NCI-H2081 treated with DMSO at 0.1 percent for 48 hours (cell line): ENCODE measurements at places on chromosomes 4 and X.

- DNase-seq = peak; percentile 56
Observed at GRCh38 chr4:82491251-82491960, 61.0 kb downstream of the ENOPH1 start.

DNA sequence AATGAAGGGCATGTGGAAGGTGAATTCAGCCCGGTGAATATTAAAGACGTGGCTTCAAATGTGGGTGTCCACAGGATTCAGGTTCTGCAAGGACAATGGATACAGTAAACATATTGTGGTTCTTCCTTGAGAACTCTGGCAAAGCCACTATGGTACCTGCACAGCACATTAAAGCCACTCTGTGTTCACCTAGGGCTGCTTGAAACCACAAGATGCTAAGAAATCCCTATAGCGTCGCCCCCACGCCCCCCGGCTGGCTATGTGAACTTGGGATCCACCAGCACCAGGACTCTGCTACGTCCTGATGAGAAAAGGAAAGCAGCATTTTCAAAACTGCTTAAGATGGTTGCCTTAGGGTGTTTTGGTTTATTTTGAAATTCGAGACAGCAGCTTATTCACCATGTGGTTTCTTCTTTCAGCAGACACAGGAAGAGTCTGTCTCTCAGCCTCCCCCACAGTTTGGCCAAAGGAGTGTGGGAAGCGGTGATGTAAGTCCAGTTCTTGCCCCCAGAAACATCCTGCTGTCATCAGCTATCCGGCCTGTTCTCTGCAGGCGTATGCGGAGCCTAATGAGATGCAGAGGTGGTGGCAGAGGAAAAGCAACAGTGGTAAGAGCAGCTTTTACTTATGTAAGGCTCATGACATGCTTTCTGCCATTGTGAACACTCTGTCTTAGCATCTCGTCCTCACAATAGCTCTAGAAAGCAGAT lies 111.5 kb downstream of the AFAP1 start:
- no peak for DNase-seq

- peak; percentile 58 for DNase-seq
Observed at GRCh38 chr4:75514131-75514948, at the start of the genes RCHY1 and THAP6. Gene RCHY1, minus strand, starts transcription at chr4:75514403. Its CDS starts 117 bp downstream, at chr4:75514286. Gene THAP6, plus strand, starts transcription at chr4:75514473. Its CDS starts 980 bp downstream, at chr4:75515453.

DNA sequence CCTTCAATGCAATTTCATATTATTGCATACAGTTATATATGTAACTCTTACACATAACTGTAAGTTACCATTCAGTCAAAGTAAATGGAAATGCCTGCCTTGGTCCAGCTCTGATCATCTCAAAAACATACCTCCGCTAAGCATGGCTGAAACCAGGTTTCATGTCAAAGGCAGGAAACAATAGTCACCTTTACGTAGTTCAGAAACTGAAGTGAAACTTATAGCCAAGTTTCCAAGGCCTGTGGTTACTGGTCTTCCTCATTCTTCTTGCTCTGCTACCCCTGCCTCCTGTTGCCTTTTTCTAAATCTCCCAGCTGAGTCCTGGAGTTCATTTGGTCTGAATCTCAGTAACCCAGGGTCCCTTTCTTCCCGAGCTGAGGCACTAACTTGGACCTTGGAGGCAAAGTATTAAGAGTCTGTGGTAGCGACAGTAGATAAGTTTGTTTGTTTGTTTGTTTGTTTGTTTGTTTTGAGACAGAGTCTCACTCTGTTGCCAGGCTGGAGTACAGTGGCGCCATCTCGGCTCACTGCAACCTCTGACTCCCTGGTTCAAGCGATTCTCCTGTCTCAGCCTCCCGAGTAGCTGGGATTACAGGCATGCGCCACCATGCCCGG lies 30.8 kb downstream of the DAPP1 start:
- no peak for DNase-seq

DNA sequence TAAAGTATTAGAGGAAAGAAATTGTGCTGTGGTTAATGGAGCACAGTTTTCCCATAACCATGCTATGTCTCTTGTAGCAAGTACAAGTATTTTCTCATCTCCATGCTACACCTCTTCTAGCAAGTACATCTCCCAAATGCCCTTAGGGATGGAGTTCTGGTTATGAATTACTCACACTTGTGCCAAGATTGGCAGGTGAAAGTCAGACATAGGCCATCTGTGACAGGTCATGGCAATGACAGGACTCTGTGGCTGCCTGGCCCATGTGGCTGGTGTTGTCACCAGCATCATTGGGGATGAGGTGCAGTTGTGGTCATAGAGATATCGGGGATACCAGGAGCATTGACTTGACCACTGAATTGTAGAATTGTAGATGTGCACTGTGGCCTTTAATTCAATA lies 310.2 kb downstream of the FAT4 start:
- DNase-seq = no peak

DNA sequence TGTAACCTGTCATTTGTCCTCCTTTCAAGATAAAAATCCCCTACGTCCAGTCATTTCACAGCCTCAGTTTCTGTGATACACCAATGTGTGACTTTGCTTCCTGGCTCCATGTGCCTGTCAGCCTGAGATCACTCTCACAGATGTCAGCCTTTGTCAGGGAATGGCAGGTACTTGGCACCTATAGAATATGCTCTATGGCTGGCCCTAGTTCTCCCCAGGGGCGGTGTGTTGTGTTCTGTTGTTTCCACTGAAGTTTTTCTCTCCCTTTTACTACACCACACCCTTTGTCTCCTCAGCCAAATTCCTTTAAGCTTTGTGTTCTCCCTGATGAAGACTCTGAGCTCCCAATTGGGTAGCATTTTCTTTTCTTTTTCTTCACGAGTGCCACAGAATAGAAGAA lies 81.7 kb downstream of the ALPK1 start:
- DNase-seq = no peak

- no peak for DNase-seq
Observed at GRCh38 chrX:119503484-119503861, 35.2 kb downstream of the SLC25A5 start.

DNA sequence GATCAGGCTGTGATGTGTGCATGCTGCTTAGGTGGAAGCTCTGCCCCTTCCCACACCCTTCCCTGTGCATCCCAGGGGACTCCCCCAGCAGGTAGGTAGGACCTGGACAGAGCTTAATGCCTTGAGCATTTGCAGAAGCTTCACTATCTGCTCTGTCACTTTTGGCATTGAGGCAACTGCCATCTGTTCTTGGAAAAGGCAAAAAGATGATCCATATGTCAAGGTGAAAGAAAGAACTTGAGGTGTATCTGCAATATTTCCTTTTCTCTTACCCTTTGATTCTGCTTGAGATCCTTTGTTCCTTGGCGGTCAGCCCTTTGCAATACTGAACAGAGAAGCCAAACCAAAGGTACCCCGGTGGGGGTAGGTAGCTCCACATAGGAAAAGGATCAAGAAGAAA lies 37.1 kb upstream of the TBC1D9 start:
- no peak for DNase-seq

- no peak for DNase-seq
Observed at GRCh38 chrX:131264665-131265064, 24.4 kb downstream of the IGSF1 start.

GRCh38 chr4:84031401-84031800 lies 467.7 kb downstream of the NKX6-1 start:
- DNase-seq = no peak

DNA sequence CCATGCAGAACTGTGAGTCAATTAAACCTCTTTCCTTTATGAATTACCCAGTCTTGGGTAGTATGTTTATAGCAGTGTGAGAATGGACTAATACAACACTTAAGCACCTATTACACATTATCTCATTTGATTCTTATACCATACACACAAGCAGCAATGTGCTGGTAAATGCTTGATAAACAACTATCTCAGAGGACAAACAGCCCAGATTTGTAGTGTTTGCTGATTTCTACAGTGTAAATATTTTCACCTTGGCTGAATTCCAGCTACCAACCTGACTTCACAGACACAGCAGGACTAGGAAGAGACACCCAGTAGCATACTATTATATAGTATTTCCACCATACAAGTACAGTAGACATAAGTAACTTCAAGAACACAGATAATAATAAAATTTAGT lies 406.5 kb upstream of the CNKSR2 start:
- DNase-seq = peak; percentile 69

- DNase-seq = no peak
Observed at GRCh38 chrX:118614150-118614549, 113.3 kb upstream of the IL13RA1 start.

- DNase-seq = no peak
Observed at GRCh38 chr4:75513526-75514130, 575 bp downstream of the RCHY1 start.

DNA sequence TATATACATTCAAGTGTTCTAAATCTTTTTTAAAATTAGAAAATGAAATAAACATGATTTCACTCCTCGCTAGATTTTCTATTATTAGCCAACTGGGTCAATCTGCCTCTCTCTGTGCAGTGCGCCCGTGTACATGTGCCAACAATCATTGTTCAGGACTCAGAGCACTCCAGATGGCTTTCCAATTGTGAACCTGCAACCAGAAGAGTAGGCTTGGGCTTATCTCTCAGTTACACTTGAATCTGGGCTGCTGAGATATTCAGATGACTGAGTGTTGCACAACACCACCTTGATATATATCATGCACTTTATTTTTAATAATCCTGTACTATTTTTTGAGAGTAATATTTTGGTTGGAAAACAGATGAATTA lies 184.0 kb upstream of the FSTL5 start:
- no peak for DNase-seq

- DNase-seq = no peak
Observed at GRCh38 chr4:173536808-173537429, 6.9 kb upstream of the HAND2 start.

DNA sequence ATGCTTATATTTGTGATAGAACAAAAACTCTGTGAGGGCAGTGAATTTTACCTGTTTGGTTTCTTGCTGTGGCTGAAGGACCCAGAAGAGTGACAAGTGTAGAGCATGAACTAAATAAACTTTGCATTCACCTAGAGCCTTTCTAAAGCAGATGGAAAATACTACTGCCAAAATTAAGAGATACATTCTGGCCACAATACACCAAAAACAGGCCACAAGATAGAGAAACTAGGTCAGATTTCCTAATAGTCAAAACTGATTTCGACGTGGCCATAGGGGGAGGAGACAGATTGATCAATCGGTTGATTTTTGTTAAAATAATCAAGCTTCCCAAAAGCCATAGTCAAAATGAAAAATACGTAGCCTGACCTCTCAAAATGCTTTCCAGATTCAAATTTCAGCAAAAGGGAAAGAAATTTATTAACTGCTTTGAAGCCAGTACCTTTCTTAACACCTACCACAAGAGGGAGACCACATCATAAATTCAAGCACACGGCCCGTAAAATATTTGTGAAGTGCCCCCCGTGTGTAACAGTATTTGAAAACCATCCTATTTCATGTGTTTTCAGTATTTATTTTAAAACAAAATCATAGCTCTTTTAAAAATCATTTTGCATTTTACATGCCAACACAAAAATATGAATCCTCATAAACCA lies 132.4 kb downstream of the CORIN start:
- no peak for DNase-seq

DNA sequence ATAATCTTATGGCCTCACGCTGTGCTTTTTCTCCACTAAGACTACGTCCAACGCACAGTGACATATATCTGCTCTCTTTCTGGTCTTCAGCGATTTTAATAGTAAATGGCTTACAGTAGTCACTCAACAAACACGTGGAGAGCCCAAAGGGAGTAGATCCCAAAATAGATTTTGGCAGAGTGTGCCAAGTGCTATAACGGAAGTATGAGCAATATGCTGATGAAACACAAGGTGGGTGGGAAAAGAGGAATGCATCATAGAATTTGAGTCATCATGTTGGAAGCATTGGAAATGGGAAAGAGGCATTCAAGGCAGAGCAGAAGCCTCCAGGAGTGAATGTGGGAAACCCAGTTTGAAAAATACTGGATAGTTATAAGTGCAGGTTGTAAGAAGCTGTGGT lies 129.1 kb upstream of the LDB2 start:
- no peak for DNase-seq

DNA sequence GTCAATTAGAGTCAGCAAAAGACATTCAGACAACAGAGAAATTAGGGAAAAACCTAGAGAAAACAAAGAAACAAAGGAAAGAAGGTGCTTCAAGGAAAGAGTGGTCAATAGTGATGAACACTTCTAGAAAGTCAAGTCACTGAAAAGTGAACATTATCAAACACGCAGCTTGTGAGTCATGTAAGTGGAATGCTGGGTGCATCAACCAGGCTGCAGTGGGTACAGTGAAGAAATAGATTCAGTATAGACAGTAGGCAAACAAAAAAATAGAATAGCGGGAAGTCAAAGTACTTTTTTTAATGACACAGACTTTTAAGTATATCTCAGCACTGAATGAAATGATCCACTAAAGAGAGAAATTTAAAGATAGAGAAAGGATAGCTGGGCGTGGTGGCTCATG lies 245.8 kb downstream of the ARHGAP24 start:
- no peak for DNase-seq

GRCh38 chr4:47032405-47033106 lies 1.2 kb downstream of the GABRB1 start:
- peak; percentile 66 for DNase-seq

- no peak for DNase-seq
Observed at GRCh38 chr4:127783026-127783769, 1.1 kb downstream of the HSPA4L start.

- DNase-seq = no peak
Observed at GRCh38 chr4:166049036-166049435, 176.0 kb downstream of the TLL1 start.

DNA sequence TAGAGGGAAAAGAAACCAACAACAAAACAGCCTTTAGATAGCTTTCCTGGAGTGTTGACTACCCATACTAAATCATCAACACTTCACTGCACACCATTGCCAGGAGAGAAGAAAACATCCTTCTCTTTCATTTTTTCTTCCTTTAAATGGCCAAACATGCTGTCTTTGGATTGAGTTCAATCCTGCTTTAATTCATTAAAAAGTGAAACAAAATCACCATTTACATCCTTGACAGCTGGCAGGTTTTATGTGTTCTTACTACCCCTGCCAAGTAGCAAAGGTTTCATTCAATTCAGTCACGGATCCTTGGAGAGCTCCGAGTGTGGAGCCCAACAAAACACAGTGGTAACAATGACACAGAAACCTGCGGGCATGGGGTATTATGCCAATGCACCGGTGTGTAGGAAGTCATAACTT lies 568.3 kb downstream of the ANKRD50 start:
- DNase-seq = peak; percentile 11

DNA sequence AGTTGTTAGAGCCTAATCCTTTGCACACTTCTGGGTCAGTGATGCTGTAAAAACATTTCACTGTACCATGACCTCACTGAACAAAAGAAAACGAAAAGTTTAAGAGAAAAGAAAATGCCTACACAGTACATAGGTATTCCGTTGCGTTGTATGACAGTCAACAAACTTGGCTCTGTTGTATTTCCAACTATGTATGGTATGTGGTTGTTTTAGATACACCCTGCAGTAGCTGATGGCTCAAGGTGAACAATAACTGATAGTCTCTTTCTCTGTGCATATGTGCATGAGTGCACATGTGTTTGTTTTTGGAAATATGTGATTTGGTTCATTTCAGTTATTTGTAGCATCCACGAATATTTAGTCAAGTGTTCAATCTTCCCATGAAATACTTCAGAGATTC lies 176.0 kb downstream of the BMPR1B start:
- DNase-seq = no peak

DNA sequence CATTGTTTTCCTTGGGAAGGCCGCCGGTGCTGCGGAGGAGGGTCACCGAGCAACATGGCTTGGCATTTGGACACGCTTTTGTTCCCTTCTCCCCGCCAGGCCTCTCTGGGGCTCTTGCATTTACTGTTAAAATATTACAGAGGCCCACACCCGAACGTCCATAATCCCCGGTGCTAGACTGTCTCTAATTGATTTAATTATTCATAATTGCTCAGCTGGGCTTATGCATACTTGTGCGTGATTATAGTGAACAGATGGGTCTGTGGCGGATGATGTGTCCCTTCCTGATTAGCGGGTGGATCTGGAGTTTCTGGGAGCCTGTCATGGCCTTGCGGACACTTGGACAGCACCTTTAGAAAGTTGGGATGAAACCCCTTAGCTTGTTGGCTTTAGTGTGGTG lies 100.2 kb upstream of the MSX1 start:
- no peak for DNase-seq
